ENCODE measurements at places on chromosomes 7 and 10.
A peak's percentile ranks its signal among the peaks of the same experiment; 100 is the strongest.

DNA sequence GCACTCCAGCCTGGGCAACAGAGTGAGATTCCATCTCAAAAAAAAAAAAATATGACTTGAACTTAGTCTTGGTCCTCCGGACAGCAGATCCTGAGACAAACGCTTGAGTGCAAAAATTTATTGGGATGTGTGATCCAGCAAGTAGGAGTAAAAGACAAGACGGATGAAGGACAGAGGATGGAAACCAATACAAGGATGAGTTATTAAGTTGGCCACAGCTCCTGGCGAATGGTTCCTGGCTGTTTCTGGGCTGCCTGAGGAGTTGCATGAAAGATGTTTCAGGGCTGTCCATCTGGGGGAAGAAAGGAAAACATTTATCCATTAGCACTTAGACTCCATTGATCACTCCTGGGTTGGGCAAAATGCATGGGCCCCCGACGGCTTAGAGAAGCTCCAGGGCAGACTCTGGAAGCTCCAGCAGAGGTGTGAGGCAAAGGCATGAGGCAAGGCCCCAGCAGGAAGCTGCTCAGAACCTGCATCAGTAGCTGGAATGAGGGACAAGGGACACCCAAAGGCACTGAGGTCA, 98.3 kb upstream of the ZNF438 start:
- no peak for DNase-seq

- no peak for DNase-seq
Observed at GRCh38 chr10:110368002-110368401, 63.3 kb upstream of the SMNDC1 start.

- DNase-seq, result peak; percentile 8
Observed at GRCh38 chr7:51620706-51621105, 304.1 kb upstream of the COBL start.

DNA sequence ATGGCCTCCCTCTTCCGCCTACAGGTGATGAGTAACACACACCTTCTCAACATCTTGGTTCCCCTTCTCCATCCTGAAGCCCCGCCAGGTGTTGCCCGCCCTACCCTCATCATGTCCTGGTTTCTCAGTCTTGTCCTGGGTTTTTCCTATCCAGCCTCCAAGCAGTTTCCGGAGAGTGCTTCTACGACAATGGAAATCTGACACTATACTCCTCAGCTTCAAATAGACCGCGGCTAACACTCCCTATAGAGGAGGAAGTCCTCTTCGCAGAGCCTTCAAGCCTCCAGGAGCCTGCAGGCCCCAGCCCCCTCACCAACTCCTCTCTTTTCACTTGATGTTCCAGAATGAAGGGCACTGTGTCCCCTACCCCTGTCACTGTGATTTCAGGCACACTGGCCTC, 147.4 kb downstream of the PRPF18 start:
- DNase-seq, result no peak

DNA sequence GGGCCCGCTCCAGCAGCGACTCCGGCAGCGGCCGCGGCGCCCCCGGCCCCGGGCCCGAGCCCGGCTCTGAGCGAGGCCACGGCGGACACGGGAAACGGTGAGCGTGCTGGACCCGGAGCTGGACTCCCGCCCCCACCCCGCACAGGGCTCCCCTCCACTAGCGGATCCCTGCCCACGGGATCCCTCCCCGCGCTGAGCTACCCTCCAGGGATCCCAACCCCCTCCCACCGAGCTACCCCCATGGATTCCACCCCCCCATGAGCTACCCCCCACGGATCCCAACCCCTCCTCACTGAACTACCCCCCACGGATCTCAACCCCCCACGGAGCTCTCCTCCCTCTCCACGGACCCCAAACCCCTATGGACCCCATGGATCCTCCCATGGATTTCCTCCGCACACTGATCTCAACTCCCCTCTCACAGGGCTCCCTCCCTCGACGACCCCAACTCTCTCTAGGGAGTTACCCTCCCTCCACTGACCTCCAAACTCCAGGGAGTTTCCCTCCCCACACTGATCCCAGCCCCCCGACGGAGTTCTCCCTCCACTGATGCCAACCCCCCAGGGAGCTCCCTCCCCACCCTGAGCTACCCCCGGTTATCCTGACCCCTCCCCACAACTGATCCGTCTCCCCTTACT, 20.6 kb upstream of the HSPB1 start:
- no peak for DNase-seq
